ENCODE measurements at places on chromosomes 4 and X.

- DNase-seq: no peak
These were observed 534.1 kb upstream of the GALNTL6 start for GRCh38 chr4:171279131-171279530.

- DNase-seq: no peak
These were observed 41.9 kb downstream of the F11 start for GRCh38 chr4:186307916-186308315.

- DNase-seq: no peak
These were observed 68.1 kb downstream of the DIAPH2 start for GRCh38 chrX:96752781-96753180.

GRCh38 chrX:68672581-68673318 lies 25.3 kb downstream of the STARD8 start:
- no peak for DNase-seq

- no peak for DNase-seq
These were observed 18.8 kb downstream of the PAK3 start for GRCh38 chrX:111114806-111115205.

DNA sequence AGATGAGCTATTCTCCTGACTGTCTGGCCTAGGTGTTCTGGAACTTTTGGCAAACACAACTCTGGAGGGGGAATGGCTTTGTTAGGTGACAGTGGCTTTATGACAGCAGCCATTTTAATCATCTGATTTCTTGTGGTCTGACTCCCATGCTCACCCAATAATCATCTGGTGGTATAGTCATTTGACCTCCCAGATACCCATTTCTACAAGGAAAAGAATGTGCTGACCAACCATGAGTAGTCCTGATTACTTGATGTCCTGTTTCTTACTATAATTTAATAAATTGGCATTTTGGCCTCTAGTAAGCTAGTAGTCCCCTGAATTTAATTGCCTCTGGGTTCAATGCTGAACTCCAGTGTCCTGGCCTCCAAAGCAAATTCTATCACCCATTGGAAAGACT lies 109.9 kb upstream of the DUSP21 start:
- DNase-seq: no peak

- DNase-seq: no peak
These were observed 48.3 kb upstream of the MND1 start for GRCh38 chr4:153296040-153296823.

- no peak for DNase-seq
These were observed 430.6 kb downstream of the BCOR start for GRCh38 chrX:39667191-39667590.

- no peak for DNase-seq
These were observed 735.1 kb upstream of the LCORL start for GRCh38 chr4:18756671-18757070.

GRCh38 chrX:13028871-13029636 lies 15.4 kb downstream of the FAM9C start:
- DNase-seq: no peak

DNA sequence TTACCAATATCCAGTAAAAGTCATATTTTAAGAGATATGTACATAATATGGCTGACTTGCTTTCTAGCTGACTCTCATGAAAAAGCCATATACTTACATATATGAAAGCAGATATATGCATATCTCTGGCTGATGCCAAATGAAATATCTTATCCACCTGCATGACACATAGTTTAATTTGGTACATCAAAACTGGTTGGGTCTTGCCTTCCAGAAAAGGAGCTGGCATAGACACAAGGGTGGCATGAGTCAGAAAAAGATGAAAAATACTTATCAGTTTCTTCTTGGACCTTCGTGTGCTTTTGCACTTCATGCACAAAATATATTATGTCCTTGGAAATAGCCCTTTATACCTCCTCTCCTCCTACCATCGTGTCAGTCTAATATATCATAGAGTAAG lies 32.1 kb downstream of the TIGD4 start:
- DNase-seq: no peak

GRCh38 chr4:1539859-1540600 lies 133.8 kb upstream of the NKX1-1 start:
- DNase-seq: no peak

- DNase-seq: no peak
These were observed 62.3 kb downstream of the FAM193A start for GRCh38 chr4:2598511-2599303.

GRCh38 chrX:23312136-23312535 lies 22.5 kb upstream of the PTCHD1 start:
- no peak for DNase-seq

GRCh38 chrX:131264053-131264452 lies 25.1 kb downstream of the IGSF1 start:
- DNase-seq: no peak

DNA sequence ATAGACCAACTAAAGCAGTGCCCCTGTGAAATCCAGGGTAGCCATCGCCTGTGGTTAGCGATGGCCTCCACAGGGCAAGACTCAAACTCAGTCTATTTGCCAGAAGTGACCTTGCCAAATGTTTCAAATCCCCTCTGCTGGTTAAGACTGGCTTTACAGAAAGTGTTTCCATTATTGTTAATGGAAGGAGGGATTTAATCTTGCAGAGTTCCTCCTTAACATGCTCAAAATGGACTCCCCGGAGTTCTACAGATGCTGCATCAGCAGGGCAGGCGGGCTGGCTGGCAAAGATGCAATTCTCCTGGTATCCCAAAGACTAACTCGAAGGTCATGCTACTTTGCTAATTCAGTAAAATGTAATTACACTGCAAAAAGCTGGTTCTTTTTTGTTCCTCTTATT lies 313.0 kb upstream of the SLC7A11 start:
- DNase-seq: no peak

DNA sequence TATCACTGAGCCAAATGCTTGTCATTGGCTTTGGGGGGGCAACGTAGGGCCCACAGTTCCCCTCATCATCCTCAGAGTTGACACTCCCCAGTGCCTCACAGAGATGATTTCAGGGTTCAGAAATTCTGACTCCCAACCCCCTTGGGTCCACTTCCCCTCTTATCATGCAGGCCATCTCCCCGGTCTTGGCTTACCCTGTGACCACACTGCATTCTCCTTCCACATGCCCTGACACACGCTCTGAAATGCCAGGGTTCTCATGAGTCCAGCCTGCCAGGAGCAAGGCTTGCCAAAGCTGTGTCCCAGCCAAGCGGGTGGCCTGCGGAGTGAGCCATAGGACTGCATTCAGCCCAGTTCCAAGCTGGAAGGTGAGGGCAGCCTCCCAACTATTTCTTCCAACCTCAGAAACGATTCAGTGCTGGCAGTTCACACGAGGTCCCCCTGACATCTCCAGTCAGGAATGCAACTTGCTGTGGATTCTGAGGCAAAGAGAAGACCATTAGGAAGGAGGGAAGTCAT lies 101.2 kb downstream of the SMIM20 start:
- no peak for DNase-seq

DNA sequence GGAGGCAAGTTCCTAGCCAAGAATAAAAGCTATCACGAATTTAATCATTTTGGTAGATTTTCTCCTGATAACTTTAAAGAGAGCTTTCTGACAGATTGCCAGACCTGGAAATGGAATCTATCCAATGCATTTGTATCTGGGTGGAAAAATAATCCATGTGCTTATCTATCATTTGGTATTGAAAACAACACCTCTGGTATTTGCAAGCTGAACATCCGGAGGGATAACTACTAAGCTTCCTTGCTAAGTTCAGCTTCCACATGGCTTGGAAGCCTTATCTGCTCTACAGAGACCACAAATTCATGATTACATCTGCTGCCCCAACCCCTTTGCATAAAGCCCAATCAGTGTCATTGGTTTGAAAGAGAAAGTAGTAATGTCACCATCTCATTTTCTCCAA lies 230.7 kb downstream of the GPC3 start:
- DNase-seq: no peak

- DNase-seq: no peak
These were observed 196.9 kb downstream of the ANKRD50 start for GRCh38 chr4:124515591-124515990.

DNA sequence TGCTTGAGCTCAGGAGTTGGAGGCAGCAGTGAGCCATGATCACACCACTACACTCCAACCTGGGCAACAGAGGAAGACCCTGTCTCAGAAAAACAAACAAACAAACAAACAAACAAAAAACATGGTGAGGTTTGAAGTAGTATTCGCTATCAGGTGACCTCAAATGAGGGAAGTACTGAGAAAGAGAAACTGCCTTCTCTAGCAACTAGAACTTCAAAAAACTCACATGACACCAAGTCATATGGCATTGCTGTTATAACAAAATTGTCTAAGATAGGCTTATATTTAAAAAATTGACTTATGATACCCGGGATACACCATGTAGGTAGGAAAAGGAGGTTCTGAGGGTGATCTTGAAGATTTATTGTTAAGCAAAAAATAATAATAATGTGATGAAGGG lies 10.3 kb downstream of the MPP1 start:
- no peak for DNase-seq

- DNase-seq: no peak
These were observed 145.8 kb downstream of the AASDH start for GRCh38 chr4:56241500-56241899.

DNA sequence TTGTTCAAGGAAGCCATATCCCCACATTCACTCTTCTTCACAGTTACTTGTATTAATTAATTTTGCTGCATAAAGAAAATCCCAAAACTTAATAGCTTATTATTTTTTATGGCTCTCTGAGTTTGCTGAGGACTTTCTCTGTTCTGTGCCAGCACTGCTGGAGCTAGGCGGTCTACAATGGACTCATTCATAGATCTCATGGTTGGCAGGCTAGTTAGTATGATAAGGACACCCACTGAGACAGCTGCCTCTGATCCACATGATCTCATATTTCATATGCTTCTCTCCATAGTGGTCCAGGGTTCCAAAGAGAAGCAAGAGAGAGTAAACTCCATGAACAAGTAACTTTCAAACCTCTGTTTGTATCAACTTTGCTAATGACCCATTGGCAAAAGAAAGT lies 170.2 kb downstream of the ADGRA3 start:
- DNase-seq: no peak

- DNase-seq: peak; percentile 27
These were observed 3.3 kb downstream of the IL13RA1 start for GRCh38 chrX:118730500-118731247.

- DNase-seq: peak; percentile 90
These were observed 73.6 kb upstream of the DHX15 start for GRCh38 chr4:24657768-24658617.

DNA sequence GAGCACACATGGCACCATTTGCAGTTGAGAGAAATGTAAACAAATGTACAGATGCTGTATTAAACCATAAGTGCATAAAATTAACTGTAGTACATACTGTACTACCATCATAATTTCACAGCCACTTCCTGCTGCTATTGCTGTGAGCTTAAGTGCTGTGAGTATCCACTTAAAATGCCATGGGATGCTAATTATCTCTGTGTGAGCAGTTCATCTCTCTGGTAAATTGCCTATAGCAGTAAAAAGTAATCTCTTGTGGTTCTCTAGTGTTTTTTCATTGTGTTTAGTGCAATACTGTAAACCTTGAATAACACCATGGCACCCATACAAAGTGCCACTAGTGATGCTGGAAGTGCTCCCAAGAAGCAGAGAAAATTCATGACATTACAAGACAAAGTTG lies 9.9 kb upstream of the SCOC start:
- no peak for DNase-seq

DNA sequence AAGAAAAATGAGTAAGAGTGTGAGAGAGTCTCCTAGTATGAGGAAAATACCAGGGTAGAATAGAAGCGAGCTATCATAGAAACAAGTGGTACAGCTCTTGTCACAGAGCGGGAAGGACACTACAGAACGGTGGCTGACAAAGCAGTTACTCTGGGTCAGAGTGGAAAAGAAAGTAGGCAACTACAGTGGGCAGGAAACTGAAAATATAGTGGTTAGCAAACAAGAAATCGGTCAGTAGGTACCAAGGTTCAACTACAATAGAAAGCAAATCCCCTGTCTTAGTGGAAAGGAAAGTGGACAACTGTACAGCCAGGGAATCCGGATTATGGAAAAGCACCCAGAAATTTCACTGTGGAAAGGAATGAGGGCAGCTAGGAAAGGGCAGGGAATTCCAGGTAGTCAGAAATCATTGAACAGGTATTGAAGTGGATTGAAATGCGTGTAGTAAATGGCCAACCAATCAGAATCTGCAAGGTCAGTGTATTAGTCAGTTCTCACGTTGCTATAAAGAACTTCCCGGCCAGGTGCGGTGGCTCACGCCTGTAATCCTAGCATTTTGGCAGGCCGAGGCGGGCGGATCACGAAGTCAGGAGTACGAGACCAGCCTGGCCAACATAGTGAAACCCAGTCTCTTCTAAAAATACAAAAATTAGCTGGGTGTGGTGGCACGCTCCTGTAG lies 219.6 kb upstream of the DIAPH2 start:
- no peak for DNase-seq

All from NCI-H526 treated with DMSO at 0.1 percent for 48 hours (cell line).